ENCODE measurements at places on chromosomes 2 and 18.

DNA sequence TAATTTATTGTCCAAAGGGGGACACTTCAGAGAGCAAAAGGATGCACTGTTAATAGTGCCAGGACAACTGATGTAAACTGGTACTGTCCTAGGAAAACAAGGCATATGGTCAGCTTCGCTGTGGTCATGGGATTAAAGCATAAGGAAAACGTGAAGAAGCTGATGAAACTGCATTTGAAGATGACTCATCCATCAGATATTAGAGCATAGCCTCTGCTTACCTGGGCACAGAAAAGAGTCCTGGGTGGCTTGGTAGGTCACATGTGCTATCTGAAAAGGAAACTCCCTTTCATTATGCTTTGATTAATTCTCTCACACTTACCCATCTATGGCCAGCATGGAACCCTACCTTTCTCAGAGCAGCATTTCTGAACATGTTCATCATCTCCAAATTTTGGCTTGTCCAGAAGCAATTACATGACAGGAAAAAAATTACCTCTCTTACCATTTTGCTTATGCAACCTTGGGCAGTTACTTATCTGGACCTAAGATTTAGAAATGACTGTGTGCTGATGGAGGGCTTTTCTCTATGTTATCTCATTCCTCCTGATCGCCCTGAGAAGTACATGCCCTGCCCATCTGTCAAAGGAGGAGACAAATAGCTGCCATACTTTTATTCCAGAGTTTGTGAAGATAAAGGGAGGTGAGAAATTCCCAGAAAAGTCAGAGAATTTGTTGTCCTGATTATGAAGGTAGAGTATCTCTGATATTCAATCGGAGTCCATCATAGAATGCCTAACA is 275.3 kb upstream of the SLC14A2 start:
- DNase-seq = no peak

- peak; percentile 81 for DNase-seq
Observed at GRCh38 chr2:39435741-39436591, 1.1 kb downstream of the MAP4K3 start.

GRCh38 chr2:135163306-135163705 is 111.2 kb downstream of the RAB3GAP1 start:
- DNase-seq = no peak

DNA sequence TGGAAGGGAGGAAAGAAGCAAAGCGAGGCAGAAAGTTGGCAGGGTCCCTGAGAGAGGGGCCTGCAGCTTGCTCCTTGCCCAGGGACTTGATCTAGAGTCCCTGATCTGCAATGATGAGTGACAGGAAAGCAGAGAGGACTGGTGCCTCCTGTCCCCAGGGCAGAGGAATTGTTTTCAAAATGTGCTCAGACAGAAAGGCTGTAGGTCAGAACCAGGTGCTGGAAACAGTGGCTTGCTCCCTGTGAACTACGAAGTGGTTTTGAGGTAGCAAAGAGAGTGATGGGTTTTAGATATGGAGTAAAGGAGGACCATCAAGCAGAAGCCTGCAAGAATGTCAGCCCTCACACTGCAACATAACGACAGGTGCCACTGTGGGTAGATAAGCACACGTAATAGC is 164.9 kb upstream of the SERTAD2 start:
- no peak for DNase-seq

- no peak for DNase-seq
Observed at GRCh38 chr2:127056086-127056485, 50.9 kb downstream of the BIN1 start.

- no peak for DNase-seq
Observed at GRCh38 chr2:191436368-191437055, 191.3 kb downstream of the MYO1B start.

DNA sequence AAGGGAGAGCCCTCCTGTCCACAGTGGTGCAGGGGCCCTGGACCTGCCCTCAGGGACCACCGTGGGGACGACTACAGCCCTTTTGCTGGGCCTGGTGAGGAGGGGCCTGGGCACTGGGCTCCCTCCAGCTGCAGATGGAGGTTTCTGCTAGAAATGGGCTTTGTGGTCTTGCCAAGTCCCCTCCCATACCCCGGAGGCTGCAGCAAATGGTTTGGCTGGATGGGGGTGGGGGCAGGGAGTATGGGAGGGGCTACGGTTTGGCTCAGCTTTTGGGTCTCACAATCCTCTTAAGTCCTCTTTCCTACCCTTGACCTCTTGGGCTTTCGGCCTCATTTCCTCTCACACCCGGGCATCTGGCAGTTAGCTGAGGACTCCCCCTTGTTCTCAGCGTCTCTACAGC is 21.7 kb downstream of the TET3 start:
- DNase-seq = no peak

DNA sequence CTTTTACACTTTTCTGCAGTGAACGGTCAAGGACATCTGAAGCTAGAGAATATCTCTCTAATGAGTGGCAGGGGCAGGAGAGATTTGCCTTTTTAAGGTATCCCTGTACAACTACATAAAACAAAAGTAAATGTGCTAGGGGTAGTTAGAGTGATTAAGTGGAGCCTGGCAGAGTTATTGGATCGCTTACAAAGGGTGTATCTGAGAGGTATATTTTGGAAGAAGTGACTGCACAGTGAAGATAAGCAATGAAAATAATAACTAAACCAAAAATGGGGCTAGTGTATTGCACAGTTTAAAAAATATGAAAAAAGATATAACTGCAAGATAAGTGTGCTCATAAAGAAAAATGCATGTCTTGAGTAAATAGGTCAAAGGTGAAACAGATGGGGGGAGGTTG is 193.5 kb upstream of the EPC2 start:
- no peak for DNase-seq

GRCh38 chr2:127818794-127819425 is 7.9 kb upstream of the WDR33 start:
- DNase-seq = no peak

DNA sequence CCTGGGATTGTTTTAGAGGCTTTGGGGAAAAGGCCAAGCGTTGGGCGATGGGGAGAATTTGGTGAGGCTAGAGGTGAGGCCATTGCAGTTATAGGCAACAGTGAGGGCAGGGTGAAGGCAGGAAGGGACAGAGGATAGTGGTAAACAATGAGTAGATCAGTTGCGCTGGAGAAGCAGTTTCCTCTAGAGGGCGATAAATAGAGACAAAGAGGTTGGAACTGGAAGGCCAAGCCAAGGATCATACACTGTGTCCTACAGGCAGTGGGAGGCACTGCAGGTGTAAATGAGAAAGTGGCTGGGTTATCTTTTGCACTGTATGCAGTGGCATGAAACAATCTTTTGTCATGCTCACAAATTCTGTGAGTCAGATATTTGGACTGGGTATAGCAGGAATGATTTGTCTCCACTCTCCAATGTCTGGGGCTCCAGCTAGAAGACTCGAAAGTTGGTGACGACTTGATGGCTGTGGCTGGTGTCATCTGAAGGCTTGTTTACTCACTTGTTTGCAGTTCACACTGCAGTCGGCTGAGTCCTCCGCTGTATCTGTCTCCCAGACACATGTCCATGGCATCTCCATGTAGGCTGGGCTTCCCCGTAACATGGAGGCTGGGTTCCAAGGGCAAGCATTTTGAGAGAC is 82.1 kb downstream of the TNP1 start:
- DNase-seq = peak; percentile 75

DNA sequence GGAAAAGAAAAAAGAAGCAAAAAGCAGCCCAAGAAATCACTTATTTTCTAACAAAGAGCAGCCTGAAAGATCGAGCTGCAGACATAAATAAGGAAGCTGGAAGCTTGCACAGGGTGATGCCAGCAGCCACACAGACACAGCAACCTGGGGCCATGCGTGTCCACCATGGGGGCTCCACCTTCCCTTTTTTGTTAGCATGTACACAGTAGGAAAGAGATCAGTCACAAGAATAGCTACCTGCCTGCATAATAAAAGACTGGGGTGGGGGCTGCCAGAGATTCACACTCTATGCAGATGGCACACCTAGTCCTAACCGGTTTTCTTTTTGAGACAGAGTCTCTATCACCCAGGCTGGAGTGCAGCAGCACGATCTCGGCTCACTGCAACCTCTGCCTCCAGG is 2.9 kb upstream of the CNOT11 start:
- DNase-seq = no peak

GRCh38 chr2:128358941-128359731 is 40.5 kb upstream of the HS6ST1 start:
- DNase-seq = no peak

DNA sequence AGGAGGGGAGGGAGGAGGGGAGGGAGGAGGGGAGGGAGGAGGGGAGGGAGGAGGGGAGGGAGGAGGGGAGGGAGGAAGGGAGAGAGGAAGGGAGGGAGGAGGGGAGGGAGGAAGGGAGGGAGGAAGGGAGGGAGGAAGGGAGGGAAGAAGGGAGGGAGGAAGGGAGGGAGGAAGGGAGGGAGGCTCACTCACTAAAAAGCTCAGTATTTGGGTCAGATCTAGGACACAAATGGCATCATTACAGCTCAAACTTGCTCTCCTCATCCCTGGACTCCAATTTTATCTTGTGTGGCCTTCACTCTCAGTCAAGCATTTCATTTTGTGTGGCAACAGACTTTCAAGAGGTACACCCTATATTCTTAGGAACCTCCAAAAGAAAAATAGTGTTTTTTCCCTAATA is 435.4 kb downstream of the IRS1 start:
- no peak for DNase-seq

DNA sequence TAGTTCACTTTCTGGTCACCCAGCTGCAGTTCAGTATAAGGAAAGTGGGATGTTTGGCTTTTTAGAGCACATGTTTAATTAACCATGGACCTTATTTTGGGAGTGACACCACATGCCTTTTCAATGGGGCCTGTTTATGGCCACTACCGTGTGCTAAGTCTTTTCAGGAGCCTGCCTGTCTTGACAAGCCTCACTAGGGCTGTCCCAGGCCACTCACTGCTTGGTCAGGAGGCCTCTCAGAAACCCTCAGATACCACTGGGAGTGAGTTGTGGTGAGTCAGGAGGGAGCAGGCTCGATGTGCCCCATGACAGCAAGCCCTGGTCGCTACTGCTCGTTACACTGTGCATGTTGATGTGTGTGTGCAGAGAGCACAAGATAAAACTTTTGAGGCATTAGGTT is 123.0 kb downstream of the MAP4K4 start:
- DNase-seq = peak; percentile 86

DNA sequence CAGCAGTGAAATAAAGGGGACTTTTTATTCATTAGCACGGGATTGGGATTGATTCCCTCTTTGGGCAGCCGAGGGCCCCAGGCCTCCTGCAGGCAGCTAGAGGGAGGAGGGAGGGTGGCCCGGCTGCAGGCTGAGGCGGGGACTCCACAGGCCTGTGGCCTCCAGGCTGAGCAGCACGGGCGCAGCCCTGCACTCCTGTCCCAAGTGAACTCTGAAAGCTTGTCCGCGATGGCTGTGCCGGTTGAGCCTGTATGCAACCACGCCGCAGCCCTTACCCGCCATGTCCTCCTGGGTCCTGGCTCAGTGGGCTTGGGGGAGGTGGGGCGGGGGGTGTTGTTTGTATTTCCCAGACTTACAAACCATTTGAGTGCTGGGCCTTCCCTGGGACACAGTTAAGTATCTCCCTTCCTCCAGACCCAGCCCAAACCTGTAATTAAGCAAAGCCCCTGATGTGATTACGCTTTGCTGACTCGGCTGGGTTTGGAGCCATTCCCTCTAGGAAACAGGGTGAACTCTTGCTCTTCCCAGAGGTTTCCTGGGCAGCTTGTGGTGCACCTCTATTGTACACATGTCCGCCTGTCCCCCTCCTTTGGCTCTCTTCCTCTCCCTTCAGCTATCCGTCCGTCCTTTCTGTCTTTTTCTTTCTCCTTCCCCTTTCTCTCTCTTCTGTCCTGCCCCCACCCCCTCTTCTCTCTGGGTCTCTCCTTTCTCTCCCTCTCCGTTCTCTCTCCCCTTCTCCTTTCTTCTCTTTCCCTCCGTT is 5.3 kb downstream of the GLI2 start:
- no peak for DNase-seq

Measured in fibroblast of mammary gland (primary cell).